Stromal cell of bone marrow (primary cell): ENCODE measurements at places on chromosomes 11 and 22.

DNA sequence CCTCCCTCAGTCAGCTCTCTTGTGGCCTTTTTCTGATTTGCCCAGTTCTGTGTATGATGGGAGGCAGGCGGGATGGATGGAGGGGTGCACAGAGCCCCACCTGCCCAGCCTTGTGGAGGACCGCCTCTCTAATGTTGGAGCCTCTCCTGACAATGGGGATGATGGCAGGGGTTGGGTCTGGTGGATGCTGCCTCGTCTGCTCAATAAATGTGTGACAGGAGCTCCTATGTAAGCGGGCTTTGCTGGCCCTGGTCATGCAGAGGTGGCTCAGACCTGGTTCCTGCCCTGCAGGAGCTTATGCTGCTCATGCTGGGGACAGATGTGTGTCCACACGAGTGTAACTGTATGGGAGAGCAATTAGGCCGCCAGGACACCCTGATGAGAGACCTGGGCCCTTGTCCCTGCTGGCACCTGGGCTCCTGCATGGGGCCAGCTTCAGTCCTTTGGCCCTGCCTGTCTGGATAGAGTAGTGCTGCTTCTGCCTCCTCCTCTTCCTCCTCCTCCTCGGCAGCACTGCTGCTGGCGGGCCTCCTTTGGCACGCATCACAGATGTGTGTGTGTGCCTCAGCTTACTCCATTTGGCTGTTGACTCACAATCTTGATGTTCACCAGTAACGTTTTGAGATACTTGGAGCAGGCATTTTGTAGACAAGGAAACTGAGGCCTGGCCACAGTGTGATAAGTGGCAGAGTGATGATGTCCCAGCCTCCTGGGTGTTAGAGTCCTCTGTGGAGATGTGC, 131.0 kb downstream of the TBC1D22A start:
- DNase-seq: no peak

GRCh38 chr11:102399189-102399588, 52.2 kb downstream of the BIRC2 start:
- DNase-seq: no peak

GRCh38 chr11:76978818-76979217, 55.4 kb upstream of the B3GNT6 start:
- DNase-seq: no peak

DNA sequence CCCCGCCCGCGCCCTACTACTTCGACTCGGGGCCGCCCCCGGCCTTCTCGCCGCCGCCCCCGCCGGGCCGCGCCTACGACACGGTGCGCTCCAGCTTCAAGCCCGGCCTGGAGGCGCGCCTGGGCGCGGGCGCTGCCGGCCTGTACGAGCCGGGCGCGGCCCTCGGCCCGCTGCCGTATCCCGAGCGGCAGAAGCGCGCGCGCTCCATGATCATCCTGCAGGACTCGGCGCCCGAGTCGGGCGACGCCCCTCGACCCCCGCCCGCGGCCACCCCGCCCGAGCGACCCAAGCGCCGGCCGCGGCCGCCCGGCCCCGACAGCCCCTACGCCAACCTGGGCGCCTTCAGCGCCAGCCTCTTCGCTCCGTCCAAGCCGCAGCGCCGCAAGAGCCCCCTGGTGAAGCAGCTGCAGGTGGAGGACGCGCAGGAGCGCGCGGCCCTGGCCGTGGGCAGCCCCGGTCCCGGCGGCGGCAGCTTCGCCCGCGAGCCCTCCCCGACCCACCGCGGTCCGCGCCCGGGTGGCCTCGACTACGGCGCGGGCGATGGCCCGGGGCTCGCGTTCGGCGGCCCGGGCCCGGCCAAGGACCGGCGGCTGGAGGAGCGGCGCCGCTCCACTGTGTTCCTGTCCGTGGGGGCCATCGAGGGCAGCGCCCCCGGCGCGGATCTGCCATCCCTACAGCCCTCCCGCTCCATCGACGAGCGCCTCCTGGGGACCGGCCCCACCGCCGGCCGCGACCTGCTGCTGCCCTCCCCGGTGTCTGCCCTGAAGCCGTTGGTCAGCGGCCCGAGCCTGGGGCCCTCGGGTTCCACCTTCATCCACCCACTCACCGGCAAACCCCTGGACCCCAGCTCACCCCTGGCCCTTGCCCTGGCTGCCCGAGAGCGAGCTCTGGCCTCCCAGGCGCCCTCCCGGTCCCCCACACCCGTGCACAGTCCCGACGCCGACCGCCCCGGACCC, 17.4 kb upstream of the ACR start:
- no peak for DNase-seq

DNA sequence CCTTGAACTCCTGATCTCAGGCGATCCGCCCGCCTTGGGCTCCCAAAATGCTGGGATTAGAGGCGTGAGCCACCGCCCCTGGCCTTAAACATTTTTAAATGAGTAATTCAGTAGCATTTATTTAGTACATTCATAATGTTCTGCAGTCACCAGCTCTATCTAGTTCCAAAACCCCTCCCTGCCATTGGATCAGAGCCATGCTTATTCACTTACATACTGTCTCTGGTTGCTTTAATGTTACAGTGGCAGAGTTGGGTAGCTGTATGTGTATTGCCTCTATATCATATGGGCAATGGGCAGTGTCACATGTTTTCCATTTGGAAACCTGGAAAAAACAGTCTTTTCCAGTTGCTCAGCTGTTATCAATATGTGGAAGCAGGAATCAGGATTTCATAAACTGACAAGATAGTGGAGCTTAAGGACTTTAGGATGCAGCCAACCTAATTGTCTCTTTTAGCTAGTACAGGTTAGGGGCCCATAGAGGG, 10.5 kb downstream of the COA4 start:
- peak; percentile 38 for DNase-seq

GRCh38 chr11:133176748-133177147, 355.6 kb downstream of the OPCML start:
- DNase-seq: no peak

- DNase-seq: no peak
These were observed 17.6 kb downstream of the CHST1 start for GRCh38 chr11:45647786-45648185.

GRCh38 chr11:1694064-1694845, 2.7 kb upstream of the KRTAP5-6 start:
- peak; percentile 50 for DNase-seq

GRCh38 chr11:6606471-6607189, 3.1 kb downstream of the ILK start:
- peak; percentile 82 for DNase-seq

DNA sequence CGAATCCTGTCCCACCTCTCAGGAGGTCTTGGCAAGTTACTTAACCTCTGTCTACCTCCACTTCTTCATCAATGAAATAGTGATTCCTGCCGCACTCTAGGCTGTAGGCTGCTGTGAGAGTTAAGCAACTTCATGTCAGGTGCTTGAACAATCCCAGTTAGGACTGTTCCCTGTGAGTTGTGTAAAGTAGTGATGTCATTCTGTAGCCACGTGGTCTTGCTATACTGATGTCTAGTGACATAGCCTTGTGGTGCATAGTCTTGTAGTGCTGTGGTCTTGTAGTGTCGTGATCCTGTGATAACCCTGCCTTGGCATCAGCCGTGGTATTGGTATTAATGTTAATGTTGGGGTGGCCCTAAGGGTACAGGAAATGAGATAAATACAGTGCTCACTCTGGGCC, 30.3 kb upstream of the PRR5 start:
- DNase-seq: no peak

DNA sequence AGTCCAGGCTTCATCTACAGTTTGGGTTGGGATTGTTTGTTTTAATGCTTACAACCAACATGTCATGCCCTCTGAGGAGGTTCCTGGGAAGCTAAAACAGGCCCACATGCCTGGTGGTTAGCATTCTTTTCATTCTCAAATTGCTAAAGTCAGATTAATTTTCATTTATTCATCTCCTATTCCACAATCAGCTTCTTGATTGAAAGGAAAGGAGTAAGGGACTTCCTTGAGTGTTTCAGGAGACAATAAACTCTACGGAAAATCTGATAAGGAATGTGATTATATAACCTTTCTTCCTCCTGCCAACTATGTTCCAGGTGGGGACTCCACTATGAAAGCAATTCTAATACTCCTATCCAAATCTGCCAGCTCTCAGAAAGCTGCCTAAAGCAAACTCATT, 30.8 kb downstream of the MRTFA start:
- DNase-seq: no peak

GRCh38 chr22:23570681-23571080, 9.4 kb downstream of the IGLL1 start:
- no peak for DNase-seq

GRCh38 chr11:102833731-102834130, 9.7 kb downstream of the MMP3 start:
- no peak for DNase-seq

- no peak for DNase-seq
These were observed 773.2 kb downstream of the FAM181B start for GRCh38 chr11:81960443-81960842.

DNA sequence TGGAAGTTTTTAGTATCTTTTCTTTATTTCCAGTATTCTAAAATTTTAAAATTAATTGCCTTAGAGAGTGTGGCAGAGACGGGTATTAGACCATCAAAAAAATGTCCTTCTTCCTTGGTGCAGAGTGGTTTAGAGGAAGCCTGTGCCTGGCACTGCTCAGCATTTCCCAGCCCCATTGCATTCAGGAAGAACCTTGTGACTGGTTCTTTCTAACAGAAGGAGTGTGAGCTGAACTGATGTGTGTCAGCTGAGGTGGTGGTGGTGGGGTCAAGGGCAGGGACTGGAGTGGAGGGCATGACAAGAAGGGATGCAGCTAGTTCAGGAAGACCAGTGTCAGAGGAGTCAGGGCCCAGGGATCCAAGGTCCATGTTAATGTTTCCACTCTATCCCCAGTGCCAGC, 58.7 kb upstream of the FDX1 start:
- no peak for DNase-seq
